ENCODE measurements at places on chromosomes 6 and 20. TPM values are rescaled to one million over a fixed set of nuclear protein-coding genes. Genes with fewer than 3 reads are reported as not detected.
A peak's percentile ranks its signal among the peaks of the same experiment; 100 is the strongest.

GRCh38 chr6:108710551-108710950 lies 137.7 kb upstream of the ARMC2 start:
- no peak for ATAC-seq

GRCh38 chr20:21286775-21287174 lies 16.4 kb upstream of the XRN2 start:
- no peak for ATAC-seq

DNA sequence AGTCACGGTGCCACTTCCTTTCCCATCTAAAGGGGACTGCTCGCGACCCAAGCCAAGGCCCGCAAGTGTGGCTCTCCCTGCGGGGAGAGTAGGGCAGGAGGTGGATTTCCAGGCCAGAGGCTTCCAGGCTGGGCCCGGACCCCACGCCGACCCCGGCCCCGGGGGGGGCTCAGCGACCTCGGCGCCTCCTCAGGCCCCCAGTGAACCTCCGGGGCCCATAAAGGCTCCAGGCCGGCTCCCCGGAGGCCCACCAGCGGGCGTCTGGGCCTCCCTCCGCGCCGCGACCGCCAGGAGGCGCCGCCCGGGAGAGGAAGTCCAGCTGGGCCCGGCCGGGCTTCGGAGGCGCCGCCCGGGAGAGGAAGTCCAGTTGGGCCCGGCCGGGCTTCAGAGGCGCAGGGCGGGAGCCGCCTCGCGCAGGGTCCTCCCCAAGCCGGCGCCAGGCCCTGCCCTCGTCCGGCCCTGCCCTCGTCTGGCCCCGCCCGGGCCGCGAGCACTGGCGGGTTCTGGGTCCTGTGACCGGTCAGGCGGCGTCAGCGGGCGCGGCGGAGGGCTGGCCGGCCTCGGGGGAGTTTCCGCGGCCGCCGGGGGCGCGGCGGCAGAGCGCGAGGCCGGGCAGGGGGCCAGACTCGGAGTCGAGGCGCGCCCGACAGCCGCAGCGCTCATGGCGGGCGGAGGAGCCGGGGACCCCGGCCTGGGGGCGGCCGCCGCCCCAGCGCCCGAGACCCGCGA lies at the start of gene RAB32:
TSS of gene RAB32 (plus strand) at position 623 of the 729 bp plus-strand sequence. CDS start at position 662, 39 bp downstream.
- peak; percentile 77 for ATAC-seq

DNA sequence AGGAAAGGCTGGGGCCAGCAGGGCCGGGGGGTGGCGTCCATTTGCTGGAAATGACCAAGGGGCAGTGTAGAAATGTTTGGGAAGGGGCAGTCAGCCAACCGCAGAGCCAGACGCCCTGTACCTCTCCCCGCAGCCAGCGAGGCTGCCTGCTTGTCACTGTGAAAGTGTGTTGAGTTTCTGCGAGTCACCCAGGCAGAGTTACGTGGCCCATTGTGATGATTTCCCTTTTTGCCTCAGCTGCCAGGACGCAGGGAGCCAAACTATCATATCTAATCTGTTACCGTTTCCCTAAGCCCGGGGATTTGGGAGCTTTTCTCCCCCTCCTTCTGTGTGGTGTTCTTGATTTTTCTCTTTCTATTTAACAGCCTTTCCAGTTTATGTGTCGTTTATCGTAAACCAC lies 67.9 kb upstream of the STX16 start:
- no peak for ATAC-seq

- ATAC-seq = no peak
Observed at GRCh38 chr20:52103913-52104545, 87.5 kb downstream of the ZFP64 start.

DNA sequence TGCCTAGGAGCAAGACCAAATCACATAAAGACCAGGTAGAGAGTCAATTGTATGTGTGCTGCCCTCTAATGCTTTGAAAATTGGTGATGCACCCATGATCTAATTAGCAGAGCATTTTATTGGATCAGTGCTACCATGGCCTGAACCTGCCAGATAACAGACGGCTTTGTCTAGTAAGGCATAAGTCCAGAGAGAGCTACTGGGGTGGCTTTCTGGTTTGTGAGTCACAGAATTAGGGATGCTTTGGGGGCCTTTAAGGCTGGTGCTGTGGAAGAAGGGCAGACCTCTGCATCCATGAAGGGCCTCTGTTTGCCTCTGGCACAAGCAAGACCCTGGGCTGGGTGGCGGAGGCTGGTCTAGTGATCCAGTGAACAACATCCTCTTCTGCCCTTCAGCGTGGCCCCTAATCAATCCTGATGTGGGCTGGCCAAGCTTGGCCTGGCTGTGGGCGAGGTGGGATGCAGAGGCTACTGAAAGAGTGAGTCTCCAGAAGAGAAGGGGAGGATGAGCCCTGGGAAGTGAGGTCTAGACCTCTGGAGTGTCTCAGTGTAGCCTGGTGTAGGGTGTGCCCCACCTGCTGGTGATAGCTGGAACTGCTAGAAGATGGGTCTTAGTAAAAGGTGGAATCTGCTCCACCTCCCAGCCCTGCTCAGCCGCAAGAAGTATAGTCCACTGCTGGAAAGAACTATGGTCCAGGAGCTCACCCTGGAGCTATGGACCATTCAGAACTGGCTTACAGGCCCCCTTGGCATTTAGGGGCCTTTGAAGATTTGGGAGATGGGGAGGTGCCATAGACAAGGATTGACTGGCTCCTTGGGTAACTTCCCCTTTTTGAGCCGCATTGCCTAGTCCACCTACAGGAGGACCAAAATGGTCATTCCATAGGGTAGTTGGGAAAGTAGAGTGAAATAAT lies 36.7 kb upstream of the AAR2 start:
- peak; percentile 72 for ATAC-seq

DNA sequence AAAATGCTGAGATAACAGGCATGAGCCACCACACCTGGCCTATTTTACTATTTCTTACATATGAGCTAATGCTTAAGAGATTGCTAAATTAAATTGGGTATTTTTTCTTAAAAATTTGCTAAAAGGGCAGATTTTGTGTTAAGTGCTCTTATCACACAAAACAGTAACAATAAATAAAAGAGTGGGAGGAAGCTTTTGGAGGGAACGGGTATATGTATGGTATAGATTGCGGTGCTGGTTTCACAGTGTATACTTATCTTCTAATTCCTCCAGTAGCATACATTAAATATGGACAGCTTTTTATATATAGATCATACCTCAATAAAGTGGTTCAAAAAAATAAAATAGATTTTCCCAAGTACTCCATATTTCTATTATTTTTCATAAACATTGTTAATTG lies 39.4 kb upstream of the FABP7 start:
- ATAC-seq = no peak

Gene NFATC2
- total RNA-seq = 29.4 TPM

Gene SYNGAP1
- total RNA-seq = 156 TPM

- no peak for ATAC-seq
Observed at GRCh38 chr6:76703786-76704185, 631.3 kb upstream of the IMPG1 start.

DNA sequence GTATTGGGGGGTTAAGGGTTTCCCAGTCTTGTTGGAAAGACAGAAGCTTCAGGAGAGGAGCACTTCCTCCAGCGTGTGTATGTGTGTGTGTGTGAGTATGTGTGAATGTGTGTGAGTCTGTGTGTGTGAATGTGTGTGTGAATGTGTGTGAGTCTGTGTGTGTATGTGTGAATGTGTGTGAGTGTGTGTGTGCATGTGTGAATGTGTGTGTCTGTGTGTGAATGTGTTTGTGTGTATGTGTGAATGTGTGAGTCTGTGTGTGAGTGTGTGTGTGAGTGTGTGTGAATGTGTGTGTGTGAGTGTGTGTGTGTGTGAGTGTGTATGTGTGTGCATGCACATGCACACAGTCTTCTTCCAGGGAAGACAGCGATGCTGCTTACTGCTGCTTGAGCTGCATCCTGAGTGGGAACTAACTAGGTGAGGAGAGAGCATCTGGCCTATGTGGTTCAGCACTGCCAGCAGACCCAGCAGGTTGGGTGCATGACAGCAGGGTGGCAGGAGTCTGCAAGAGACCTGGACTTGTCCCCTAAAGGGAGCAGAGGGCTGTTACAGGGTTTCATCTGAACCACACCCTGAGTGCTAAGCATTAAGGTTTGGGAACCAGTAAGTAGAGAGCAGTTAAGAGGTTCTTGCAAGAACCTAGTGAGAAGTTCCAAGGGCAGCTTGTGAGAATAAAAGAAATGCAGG lies 22.7 kb upstream of the CCND3 start:
- ATAC-seq = no peak

GRCh38 chr6:35948725-35949124 lies 27.8 kb upstream of the SRPK1 start:
- no peak for ATAC-seq

Gene MUCL3
- total RNA-seq = not detected

DNA sequence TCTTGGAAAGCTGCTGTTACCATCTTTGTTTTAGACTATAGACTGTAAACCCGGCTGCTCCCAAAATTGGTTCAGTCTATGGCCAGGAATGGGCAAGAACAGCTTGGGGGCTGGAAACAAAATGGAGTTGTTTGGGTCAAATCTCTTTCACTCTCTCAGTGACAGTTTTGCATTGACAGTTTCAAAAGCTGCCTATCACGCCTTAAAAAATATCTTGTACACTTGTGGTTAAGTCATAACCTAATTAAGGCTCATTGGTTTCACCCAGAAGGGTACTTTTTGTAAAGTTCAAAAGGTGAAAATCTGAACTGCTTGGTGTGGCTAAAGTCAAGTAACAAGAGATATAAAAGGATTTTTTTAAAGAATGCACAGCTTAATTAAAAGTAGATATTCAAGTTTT lies 76.1 kb upstream of the PRL start:
- ATAC-seq = no peak

Gene TMEM14A
- 20.3 TPM for total RNA-seq

DNA sequence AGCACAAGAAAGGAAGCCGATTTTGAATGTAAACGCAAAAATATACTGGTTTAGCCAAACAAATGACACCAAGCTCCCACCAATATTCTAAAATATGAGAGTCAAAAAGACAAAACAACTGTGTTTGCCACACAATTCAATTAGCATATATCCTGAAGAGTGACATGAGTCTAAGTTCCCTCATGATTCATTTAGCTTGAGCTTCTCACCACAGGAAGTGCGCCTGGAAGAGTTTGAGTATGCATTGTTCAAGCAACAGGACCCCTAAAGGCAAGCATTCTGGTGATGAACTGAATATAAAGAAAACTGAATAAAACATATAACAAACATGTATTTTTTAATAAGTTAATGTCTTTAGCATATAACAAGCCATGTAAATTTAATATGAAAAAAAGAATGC lies 115.2 kb upstream of the RUNX2 start:
- peak; percentile 82 for ATAC-seq

Gene COL21A1
- total RNA-seq = not detected

- ATAC-seq = no peak
Observed at GRCh38 chr6:163474581-163474980, 60.1 kb downstream of the QKI start.

GRCh38 chr6:32775071-32775470 lies 11.7 kb upstream of the HLA-DQB2 start:
- ATAC-seq = no peak

Gene CD164
- total RNA-seq = 178 TPM

DNA sequence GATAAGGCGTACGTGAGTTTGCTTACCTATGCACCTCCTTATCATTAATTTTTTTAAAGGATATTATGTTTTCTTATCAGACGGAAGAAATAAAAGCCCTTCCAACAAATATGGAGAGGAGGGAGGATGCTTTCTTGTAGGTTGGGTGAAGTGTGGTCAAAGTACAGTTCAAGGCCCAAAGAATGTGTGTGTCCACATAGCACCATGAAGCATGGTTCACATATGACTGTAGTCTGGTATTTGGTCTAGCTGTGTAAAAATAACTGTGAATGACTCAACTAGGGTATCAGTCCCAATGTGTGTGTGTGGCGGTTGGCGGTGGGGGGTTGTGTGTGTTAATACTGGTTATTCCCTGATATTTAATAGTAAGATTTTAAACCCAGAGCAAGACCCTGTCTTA lies 212.7 kb downstream of the TMEM242 start:
- no peak for ATAC-seq

- no peak for ATAC-seq
Observed at GRCh38 chr6:122790423-122791309, 1.6 kb downstream of the SMPDL3A start.

- ATAC-seq = no peak
Observed at GRCh38 chr6:66190858-66191257, 483.8 kb upstream of the EYS start.

DNA sequence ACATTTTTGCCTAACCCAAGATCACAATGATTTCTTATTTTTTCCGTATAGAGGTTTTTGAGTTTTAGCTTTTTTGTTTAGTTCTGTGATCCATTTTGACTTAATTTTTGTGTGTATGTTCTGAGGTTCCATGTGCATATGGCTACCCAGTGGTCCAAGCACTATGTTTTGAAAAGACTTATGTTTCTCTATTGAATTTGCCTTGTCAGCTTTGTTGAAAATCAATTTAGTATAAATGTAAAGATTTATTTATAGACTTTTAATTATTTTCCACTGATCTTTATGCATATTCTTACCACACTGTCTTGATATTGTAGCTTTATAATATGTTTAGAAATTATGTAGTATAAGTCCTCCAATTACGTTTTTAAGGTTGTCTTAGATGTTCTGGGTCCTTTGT lies 10.2 kb downstream of the TM9SF4 start:
- no peak for ATAC-seq

Gene CTAGE9
- not detected for total RNA-seq

Gene LZTS3
- total RNA-seq = 3.1 TPM

- ATAC-seq = no peak
Observed at GRCh38 chr20:63129376-63129965, 86.5 kb downstream of the YTHDF1 start.

GRCh38 chr6:147173675-147174308 lies 30.4 kb upstream of the STXBP5 start:
- ATAC-seq = no peak

DNA sequence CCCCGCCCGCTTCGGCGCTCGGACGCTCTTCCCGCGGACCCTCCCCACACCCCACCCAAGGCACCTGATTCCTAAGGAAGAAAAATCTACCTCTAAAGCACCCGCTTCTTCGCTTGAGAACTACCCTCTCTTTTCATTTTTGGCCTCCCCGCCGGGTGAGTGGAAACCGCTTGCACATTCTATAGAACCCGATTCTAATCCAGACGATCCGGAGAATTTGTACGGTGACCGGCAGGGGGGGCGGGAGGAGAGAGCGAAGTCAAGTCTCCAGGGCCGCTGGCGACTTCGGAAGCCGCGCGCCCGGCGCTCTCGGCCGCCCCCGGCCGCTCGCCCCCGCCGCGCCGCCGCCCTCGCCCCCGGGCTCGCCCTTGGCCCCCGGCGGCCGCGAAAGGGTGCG lies at the start of gene RBM24:
TSS of gene RBM24 (plus strand) at position 262 of the 397 bp plus-strand sequence. CDS start 221 bp downstream, outside the sequence.
- no peak for ATAC-seq
